Thyroid gland (tissue), 4 donors: ENCODE measurements at places on chromosomes 3 and 15. TPM values are rescaled to one million over a fixed set of nuclear protein-coding genes. Genes with fewer than 3 reads are reported as not detected.

EXD1 gene
- total RNA-seq: not detected

ACKR4 gene
- total RNA-seq: not detected

GABRA5 gene
- not detected for total RNA-seq

NR2E3 gene
- total RNA-seq: 0.45 TPM

GRCh38 chr15:75307778-75308390 is 25.2 kb downstream of the GOLGA6D start:
- peak; percentile 21 for DNase-seq
- H3K4me3 ChIP-seq: no peak overlapping the region
- no peaks in the 10 kb centered on the region for H3K27me3 ChIP-seq
- no peaks in the 10 kb centered on the region for H3K4me1 ChIP-seq

- no peak for DNase-seq
- no peaks in the 10 kb centered on the region for H3K27me3 ChIP-seq
- H3K4me1 ChIP-seq: no peaks in the 10 kb centered on the region
- no peak overlapping the region for H3K4me3 ChIP-seq
- H3K27ac ChIP-seq: no peak overlapping the region
- no peaks in the 10 kb centered on the region for H3K36me3 ChIP-seq
Observed at GRCh38 chr3:89586676-89587075, 479.3 kb downstream of the EPHA3 start.

DNA sequence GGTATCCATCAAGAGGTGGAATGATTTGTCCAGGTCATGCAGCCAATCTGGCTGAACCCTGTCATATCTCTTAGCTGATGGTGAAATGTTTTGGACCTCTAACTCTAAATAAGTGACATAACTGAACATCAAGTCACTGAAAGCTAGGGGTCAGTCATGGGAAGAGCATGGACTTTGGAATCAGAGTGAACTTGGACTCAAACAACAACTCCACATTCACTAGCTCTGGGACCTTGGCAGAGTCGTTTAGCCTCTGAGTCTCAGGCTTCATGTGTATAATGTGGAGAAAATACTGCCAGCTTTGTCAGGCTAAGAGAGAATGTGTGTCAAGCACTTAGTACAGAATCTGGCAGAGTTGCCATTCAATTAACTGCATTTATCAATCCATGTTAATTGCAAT is 557.8 kb upstream of the CFAP20DC start:
- H3K4me1 ChIP-seq: peaks cover 19% of the 10 kb centered on the region
- no peaks in the 10 kb centered on the region for H3K27me3 ChIP-seq
- DNase-seq: no peak
- H3K4me3 ChIP-seq: no peak overlapping the region
- no peaks in the 10 kb centered on the region for H3K36me3 ChIP-seq

DNA sequence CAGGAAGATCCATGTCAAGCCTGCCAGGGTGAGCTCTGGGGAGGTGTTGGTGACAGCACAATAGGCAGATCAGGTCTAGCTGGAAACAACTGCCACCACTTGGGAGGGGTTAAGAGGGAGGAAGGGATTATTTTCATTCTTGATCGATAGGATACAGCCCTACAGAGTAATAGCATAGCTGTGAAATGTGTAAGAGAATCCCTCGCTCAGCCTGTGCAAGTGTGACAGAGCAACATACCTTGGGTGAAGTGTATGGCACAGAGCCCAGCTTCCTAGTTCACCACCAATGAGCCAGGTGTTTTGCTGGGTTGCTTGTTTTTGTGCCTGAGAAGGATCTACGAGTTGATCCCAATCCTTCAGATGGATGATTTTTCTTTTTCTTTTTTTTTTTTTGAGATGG is 9.2 kb upstream of the DCUN1D1 start:
- H3K27me3 ChIP-seq: no peaks in the 10 kb centered on the region
- H3K36me3 ChIP-seq: no peaks in the 10 kb centered on the region
- H3K27ac ChIP-seq: no peak overlapping the region
- DNase-seq: peak; percentile 93
- no peak overlapping the region for H3K4me3 ChIP-seq

- H3K4me3 ChIP-seq: no peak overlapping the region
- no peaks in the 10 kb centered on the region for H3K36me3 ChIP-seq
- H3K27ac ChIP-seq: no peak overlapping the region
- no peaks in the 10 kb centered on the region for H3K27me3 ChIP-seq
Observed at GRCh38 chr3:23324745-23325144, 121.6 kb downstream of the UBE2E2 start.

DNA sequence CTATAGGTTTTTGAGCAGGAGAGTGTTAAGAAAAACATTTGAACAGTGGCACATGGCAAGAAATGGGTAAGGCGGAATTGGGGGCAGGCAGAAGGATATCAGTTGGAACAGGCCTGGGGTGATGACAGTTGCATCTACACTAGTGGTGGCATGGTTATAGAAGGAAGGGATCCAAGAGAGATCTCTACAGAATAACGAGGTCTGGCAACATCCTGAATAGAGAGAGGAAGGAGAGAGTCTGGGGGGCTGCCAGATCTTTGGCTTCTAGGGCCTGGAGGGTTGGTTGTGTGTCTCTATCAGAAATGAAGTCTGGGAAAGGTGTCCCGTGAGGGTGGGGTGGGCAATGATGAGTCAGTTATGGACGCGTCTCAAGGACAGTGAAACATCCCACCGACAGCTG is 26.3 kb downstream of the FSTL1 start:
- no peak overlapping the region for H3K4me3 ChIP-seq
- no peaks in the 10 kb centered on the region for H3K27me3 ChIP-seq
- no peak for DNase-seq
- no peaks in the 10 kb centered on the region for H3K36me3 ChIP-seq
- H3K27ac ChIP-seq: no peak overlapping the region

GRCh38 chr15:70475921-70476320 is 287.4 kb downstream of the UACA start:
- no peak for DNase-seq
- H3K27me3 ChIP-seq: no peaks in the 10 kb centered on the region
- no peak overlapping the region for H3K27ac ChIP-seq
- H3K4me3 ChIP-seq: no peak overlapping the region
- H3K36me3 ChIP-seq: no peaks in the 10 kb centered on the region

GRCh38 chr15:68187559-68187958 is 17.6 kb downstream of the CALML4 start:
- H3K4me1 ChIP-seq: peaks cover 26% of the 10 kb centered on the region
- peaks cover 6% of the 10 kb centered on the region for H3K36me3 ChIP-seq
- no peaks in the 10 kb centered on the region for H3K27me3 ChIP-seq
- no peak overlapping the region for H3K4me3 ChIP-seq
- DNase-seq: peak; percentile 71
- H3K27ac ChIP-seq: peak overlapping the region; percentile 70

DNA sequence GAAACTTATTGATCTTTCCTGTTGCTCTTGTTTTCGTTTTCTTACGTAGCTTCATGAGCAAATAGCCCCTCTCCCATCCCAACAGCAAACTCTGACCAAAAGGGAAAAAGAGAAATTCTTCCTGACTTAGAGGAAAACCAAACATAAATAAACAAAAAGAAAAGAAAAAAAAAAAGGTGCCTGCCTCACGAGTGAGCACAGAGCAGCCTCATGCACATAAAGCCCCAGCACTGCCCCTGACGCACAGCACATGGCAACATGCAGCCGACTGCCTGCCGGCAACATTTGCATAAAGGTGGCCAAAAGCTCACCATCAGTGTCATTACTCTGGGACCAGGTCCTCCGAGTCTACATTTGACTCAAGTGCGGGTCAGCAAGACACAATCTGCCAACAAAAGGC is 6.4 kb downstream of the POC1A start:
- H3K36me3 ChIP-seq: no peaks in the 10 kb centered on the region
- no peaks in the 10 kb centered on the region for H3K4me1 ChIP-seq
- no peaks in the 10 kb centered on the region for H3K27me3 ChIP-seq
- no peak for DNase-seq

DNA sequence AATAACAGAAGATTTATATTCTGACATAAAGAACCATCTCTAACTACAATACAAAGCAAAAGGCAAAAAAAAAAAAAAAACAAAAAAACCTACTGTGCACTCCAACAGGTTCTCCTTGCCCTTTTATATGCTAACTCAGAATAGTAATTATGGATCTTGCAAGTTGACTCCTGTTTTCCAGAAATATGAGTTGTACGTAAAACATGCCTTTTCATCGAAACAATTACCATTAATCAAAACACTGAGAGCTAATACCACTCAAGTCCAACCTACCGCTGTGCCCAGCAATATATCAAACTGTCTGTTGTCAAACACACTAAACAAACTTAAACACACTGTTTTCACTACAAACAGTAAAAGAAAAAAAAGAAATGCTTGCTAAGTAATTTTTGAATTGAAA is 389.8 kb downstream of the TBC1D5 start:
- DNase-seq: no peak
- no peak overlapping the region for H3K27ac ChIP-seq
- H3K4me3 ChIP-seq: no peak overlapping the region
- no peaks in the 10 kb centered on the region for H3K27me3 ChIP-seq
- no peaks in the 10 kb centered on the region for H3K4me1 ChIP-seq

GRCh38 chr3:98793971-98794370 is 30.8 kb downstream of the ST3GAL6 start:
- no peak overlapping the region for H3K4me3 ChIP-seq
- H3K27ac ChIP-seq: no peak overlapping the region
- H3K36me3 ChIP-seq: no peaks in the 10 kb centered on the region
- no peaks in the 10 kb centered on the region for H3K4me1 ChIP-seq
- no peak for DNase-seq

DNA sequence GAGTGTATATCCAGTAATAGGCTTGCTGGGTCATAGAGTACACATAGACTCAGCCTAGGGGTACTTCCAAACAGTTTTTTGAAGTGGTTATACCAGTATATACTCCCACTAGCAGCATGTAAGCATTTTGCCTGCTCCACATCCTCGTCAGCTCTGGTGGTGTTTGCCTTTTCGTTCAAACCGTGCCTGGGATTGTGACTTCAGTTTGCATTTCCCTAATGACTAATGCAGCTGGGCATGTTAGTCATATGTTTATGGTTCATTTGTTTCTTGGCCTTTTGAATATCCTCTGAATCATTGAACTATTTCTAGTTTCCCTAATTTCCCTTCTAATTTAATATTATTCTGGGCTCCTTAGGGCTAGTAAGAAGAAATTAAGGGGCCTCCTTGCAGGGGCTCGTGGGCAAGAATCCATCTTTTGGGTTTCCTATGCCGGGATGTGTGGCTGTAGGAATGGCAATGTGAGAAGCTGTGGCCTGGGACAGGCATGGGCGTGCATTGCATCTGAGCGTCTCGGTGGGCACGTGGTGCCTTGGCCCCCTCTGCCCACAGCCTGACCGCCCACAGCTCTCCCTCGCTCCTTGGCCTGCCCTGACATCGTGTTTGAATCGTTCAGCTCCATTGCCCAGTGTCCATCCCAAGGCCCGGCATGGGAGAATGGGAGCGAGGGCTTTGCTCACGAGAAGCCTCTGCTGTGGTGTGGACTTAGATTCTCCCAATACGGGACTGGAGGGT is 26.4 kb downstream of the FAH start:
- H3K4me3 ChIP-seq: no peak overlapping the region
- peaks cover 7% of the 10 kb centered on the region for H3K36me3 ChIP-seq
- DNase-seq: no peak
- no peak overlapping the region for H3K27ac ChIP-seq
- H3K4me1 ChIP-seq: peaks cover 3% of the 10 kb centered on the region
- H3K27me3 ChIP-seq: no peaks in the 10 kb centered on the region

DNA sequence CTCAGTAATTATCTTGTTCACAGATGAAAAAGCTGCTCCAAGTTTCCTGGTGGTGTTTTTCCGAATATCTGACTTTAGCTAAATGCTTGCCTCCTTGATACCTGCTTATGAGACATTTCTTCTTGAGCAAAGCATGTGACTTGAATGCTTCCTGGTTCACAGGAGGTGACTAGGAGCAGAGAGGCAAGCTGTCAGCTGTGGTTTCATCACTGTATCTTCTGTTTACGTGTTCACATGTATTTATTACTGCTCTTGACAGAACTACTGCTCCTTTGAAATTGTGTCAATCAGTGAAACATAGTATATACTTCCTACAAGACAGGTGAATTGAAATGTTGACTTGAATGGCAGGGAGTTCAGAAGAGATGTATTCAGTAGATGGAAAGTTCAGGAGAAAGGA is 8.9 kb upstream of the SPPL2A start:
- no peak overlapping the region for H3K4me3 ChIP-seq
- H3K4me1 ChIP-seq: no peaks in the 10 kb centered on the region
- no peak overlapping the region for H3K27ac ChIP-seq
- DNase-seq: no peak
- H3K36me3 ChIP-seq: no peaks in the 10 kb centered on the region

DNA sequence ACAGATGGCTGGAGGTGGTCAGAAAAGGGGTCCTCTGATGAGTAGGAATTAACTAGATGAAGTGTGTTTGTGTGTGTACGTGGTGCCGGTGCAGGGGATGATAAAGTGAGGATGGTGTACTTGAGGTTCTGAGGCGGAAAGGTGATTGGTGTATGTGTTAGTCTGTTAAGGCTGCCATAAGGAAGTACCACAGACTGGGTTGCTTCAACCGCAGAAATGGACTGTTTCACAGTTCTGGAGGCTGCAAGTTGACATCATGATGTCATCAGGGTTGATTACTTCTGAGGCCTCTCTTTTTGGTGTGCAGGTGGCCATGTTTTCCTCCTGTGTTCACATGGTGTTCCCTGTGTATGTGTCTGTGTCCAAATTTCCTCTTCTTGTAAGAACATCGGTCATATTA is 202.4 kb upstream of the RGMA start:
- H3K4me1 ChIP-seq: no peaks in the 10 kb centered on the region
- H3K27ac ChIP-seq: no peak overlapping the region
- no peaks in the 10 kb centered on the region for H3K36me3 ChIP-seq
- H3K4me3 ChIP-seq: no peak overlapping the region
- no peaks in the 10 kb centered on the region for H3K27me3 ChIP-seq

DNA sequence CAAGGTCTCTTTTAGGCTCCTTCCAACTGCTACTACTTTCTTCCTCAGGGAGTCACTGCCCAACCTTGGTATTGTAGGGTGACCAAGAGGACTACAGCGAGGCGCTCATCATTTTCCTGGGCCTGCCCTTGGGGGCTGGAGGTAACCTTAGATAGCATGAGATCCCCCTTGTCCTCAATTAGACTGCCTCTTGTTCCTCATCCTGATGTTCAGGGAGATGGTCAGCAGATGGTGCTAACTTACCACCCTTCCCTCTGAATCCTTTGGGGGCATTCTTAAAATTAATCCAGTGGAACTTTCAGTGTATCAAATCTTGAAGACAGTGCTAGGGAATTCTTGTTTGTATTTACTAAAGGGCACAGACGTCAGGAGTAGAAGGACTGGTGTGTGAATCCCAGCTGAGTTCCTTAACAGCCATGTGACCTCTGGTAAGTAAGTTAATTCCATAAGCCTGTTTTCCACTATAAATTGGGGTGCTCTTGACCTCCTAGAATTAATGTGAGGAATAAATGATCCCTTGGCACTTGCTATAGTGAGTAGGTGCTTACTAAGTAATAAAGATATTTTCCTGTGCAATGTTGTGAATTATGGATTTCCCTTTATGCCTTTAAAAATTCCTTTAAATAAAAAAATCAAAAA is 4.1 kb upstream of the CLPX start:
- H3K36me3 ChIP-seq: no peaks in the 10 kb centered on the region
- H3K27ac ChIP-seq: no peak overlapping the region
- no peaks in the 10 kb centered on the region for H3K4me1 ChIP-seq

- H3K4me3 ChIP-seq: no peak overlapping the region
- peaks cover 8% of the 10 kb centered on the region for H3K4me1 ChIP-seq
- H3K27me3 ChIP-seq: no peaks in the 10 kb centered on the region
- H3K36me3 ChIP-seq: no peaks in the 10 kb centered on the region
Observed at GRCh38 chr3:177426878-177427495, 229.7 kb upstream of the TBL1XR1 start.
